Progenitor cell of endocrine pancreas (in vitro differentiated cells): ENCODE measurements at places on chromosomes 3 and 15.

DNA sequence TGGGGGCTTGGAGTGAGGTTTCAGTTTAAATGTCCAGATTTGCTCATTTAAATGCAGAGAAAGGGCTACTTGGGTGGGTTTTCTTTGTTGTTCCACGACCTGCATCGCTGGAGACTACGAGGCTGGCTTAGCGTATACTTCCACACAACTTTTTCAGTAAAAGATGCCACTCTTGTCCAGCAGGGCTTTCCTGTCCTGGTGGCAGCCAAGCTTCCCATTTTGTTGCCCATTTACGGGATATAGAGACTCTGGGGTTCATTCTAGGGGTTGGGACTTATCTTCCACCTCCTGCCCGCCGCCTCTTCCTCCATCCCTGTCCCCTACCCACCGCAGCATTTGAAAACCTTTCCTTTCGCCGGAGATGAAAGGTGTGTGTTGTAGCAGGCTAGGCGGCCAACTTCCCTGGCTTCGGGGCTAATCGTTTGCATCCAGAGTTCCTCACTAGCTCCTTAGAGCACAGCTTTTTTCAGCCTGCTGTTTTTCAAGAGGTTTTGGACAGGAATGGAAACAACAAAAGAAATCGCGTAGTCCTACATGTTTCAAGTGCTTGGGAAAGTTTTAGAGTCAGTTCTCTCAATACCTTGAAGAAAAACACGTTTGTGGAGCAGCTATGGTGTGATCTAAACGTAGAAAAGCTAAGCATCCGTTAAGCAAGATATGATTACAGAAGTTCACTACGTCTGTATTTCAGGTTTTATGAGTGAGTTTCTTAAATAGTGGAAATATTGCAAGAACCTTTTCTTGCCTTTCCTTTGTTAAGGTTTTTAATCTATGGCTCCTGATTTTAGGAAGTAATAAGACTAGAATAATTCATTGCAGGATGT lies 843 bp downstream of the CHRNA5 start:
- no peak for DNase-seq

GRCh38 chr15:44722011-44722410 lies 10.7 kb downstream of the B2M start:
- no peak for DNase-seq

DNA sequence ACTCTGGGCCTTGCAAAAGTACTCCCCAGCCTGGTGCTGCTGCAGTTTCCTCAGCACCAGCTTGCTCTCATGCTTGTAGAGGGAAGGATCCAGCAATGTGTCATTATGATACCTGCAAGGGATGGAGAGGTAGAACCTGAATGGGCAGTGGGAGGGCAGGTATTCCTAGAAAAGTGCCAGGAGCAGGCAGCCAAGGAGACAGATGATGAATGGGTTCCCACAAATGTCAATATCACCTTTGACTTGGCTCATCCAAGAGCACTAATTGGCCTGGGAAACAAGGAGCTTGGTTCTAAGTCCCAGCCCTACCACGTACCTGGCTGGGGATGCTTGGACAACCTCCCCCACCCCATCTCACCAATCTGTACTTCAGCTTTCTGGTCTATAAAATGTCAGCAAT lies 9.4 kb downstream of the CILP start:
- DNase-seq = no peak

DNA sequence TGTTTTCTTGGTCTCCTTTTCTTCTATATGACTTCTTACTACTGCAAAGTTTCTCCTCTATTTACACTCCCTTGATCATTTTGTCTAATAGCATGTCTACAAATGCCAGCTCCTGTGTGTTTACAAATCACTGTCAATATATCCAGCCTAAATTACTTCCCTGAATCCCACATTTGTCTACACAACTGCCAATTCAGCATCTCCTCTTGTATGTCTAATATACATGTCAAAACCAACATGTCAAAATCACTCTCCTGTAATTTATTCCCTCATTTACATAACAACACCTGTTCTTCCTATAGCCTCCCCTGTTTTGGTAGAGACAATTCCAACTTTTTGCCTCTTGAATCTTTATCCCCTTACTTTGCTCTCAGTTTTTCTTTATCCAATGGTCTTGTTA lies 359.3 kb downstream of the PLOD2 start:
- no peak for DNase-seq

- DNase-seq = no peak
Measured at GRCh38 chr3:105965384-105965783, 96.6 kb upstream of the CBLB start.

DNA sequence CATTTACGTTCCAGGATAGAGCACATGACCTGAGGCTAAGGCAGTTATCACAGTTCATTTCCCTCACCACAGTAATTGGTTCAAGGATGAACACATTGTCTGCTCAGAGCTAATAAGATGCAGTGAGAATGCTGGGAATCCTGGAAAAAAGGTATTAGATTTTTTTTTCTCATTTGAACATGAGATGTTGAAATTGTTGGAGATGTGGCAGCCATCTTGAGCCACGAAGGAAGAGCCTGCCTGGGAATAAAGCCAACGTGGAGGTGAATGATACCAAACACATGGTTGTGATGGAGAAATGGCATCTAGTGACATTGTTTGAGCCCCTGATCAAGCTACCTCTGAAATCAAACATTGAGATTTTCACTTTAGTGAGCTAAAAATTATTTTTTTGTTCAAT lies 16.0 kb upstream of the STT3B start:
- no peak for DNase-seq

DNA sequence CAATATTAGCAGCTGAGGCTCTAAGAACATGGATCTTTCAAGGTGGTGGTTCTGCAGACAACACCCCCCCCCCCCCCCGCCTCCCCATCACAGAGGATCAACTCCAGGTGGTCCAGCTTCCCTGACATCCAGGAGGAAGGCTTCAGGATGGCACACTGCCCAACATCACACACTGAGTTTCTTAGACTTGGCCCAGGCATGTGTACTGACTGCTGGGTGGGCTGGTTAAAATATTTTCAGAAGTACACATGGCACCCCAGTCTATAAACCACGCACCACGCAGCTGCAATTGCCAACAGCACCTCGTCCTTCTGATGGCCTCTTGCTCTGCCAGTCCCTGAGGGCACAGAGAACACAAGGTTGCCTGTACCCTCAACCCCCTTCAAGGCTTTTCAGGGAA lies 22.1 kb downstream of the SRPRB start:
- no peak for DNase-seq

- no peak for DNase-seq
Measured at GRCh38 chr3:100780071-100780622, 70.9 kb downstream of the TFG start.

DNA sequence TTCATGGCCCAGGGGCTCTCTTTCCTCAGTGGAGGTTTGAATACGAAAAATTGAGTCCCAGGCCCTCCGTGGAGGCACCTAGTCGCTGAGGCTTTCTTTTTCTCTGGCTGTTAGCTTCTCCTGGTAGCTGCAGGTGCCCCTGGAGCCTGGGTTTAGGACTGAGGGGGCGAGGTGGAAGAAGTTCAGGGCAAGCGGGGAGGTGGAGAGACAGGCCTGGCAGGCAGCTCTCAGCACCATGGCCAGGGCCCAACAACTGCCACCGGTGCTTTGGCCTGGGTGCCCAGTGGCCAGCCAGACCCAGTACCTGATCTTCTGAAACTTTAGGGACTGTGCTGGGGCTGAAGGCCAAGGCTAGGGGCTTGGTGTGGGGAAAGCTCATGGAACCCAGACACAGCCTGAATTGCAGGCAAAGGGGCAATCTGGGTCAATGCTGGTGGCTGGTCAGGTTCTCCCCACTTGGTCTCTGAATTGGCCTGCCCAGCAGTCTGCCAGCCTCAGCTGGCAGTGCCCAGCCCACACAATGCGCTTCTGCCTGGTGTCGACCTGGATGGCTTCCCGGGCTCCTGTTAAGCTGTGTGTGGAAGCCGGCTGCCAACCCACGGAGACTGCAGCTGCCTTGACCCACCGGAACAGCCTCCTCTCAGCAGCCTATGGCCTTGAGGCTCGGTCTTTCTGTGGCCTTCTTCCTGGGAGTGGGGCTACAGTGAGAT lies 30.3 kb upstream of the POLG start:
- DNase-seq = no peak

DNA sequence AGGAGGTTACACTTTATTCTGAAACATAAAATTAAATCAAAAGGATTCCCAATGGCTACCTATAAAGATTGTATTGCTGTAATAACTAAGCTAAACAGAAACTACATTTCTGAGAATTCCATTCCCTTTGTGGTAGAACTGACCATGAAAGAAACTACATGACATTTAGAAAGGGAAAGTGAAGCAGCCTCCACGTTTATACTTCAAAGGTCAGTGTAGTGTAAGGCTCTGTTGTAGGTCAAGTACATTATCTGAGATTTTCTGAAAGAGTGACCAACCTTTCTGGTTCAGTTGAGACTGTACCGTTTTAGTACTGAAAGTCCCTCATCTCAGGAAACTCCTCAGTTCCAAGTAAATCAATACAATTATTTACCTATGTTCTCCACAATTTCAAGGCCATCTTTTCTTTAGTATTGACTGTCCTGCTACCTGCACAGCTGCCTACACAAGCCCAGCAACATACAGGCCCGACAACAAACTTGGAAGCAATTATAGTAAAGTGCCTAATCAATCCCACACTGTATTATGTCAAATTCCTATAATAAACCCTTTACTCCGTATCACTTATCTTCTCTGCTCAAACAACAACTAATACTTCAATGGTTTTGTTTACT lies 343.0 kb downstream of the PLOD2 start:
- DNase-seq = no peak

- DNase-seq = no peak
Measured at GRCh38 chr3:189149203-189149602, 22.6 kb upstream of the TPRG1 start.

DNA sequence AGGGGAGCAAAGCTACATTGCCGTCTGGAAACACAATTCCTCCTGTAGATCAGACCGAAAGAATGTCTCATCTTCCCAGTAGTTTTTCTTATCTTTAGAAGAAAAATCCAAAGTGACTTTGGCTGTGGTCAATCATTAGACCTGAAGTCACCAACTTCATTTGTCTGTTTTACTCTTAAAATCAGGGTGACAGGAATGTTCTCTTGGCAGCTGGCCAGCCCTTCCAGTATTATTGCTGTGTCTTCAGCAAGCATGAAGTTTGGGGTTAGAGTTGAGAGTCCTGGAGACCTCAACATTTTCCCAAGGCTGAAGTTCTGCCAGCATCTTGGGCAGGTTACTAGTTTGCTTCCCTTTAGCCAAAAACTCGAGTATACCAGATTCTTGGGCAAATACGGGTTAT lies 32.5 kb downstream of the RSL24D1 start:
- DNase-seq = no peak

DNA sequence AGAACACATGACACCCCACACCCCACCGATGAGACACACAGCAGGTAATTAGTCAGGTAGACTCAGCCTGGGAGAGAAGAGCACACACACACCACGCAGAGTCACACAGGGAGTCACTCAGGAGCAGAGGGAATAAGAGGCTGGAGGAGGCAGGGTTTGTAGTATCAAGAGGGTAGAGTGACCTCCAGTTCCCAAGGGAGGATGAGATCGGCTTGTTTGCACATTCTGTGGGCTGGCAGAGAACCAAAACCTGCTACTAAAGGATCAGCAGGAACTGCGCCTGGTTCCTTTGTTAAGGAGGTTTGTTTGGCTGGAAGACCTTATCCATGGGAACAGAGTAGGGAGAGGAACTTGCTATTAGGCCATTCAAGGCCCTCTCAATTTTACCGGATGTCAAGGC lies 281.4 kb upstream of the SLCO3A1 start:
- no peak for DNase-seq

- no peak for DNase-seq
Measured at GRCh38 chr3:73484656-73485248, 140.0 kb downstream of the PDZRN3 start.

DNA sequence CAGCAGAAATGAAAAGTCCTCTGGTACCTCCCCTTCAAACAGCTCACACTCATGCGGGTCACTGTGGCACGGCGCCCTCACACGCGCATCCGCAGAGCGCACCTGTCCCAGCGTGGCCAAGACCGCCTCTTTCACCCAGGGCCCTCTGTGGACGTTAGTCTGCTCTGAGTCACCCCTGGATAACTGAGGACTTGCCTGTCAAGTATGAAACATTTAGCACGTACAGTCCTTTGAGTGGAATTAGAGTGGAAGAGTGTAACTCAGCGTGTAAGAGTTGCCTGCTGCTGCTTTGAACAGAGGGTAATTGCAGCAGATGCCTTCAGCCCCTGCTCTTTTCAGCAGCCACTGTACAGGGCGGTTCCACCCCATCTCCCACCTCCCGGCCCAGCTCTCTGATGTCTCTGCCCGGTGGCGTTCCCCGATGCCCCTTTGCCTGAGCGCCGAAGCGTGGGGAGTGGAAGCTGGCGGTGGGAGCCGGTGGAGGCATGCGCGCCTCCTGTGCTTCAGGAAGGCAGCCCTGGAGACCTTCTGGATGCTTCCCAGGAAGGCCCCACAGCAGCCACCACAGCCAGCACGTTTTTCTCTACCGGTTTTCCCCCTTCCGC lies 23.0 kb downstream of the CPN2 start:
- no peak for DNase-seq

- DNase-seq = no peak
Measured at GRCh38 chr3:110903771-110904519, 167.7 kb upstream of the NECTIN3 start.

DNA sequence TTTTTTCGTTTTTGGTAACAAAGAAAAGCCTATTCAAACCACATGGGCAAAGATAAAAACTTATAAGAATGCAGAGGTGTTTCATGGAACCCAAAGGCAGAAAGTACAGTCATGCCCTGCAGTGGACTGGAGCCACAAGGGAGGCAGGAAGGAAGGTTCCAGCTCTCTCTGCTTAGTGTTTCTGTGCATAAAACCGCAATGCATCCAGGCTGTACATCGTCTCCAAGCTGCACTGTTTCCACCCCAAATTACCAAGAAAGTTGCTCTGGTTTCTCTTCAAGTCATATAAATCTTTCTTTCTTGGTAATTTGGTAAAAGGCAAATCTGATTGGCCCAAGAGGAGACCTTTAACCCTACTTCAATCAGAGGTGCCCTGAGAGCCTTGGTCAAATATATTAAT lies 15.8 kb downstream of the TRAT1 start:
- no peak for DNase-seq

DNA sequence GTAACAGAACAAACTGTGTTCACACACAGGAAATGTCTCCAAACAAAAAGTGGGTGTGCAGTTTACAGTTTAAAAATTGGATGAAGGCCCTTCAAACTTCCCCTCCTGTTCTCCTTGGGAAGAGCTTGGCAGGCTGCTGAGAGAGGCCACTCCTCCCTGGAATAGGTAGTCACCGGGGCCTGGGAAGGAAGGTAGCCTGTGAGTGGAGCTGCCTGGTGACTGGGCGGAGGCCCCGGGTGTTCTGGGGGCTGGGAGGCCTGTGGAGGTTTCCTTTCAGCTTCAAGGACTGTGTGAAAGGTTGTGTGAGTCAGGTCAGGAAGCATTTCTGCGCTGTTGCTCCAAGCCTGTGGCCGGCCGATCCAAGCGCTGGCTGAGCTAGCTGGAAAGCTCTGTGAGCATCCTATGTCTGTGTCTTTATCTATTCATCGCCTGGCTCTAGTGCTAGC lies 14.1 kb downstream of the SLCO3A1 start:
- no peak for DNase-seq

GRCh38 chr3:105214590-105214989 lies 152.1 kb upstream of the ALCAM start:
- no peak for DNase-seq
